ENCODE measurements at places on chromosomes 1 and 21.
A peak's percentile ranks its signal among the peaks of the same experiment; 100 is the strongest.

DNA sequence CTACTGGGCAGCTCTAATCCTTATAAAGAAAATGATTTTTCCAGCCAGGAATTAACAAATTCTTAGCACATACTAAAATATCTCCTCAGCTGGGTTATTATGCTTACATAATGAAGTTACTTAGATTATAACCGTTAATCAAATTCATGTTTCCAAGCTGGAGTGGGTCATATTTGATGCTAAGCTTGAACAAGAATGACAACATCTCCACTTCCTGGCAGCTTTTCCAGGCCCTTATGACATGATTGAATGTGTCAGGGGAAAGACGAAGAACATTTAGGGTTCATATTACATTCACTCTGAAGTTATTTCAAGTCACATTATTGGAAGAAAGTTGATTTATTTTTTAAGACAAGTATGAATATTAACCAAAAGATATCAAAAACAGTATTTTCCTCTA is 333.7 kb downstream of the PCP4 start:
- no peak overlapping the region for H3K27ac ChIP-seq
- no peak for DNase-seq
- no peaks in the 10 kb centered on the region for H3K36me3 ChIP-seq
- no peaks in the 10 kb centered on the region for H3K4me1 ChIP-seq
- no peak overlapping the region for H3K4me3 ChIP-seq
- H3K27me3 ChIP-seq = no peaks in the 10 kb centered on the region

- H3K27me3 ChIP-seq = no peaks in the 10 kb centered on the region
- no peak overlapping the region for H3K4me3 ChIP-seq
- DNase-seq = no peak
- no peak overlapping the region for H3K27ac ChIP-seq
- H3K36me3 ChIP-seq = no peaks in the 10 kb centered on the region
Measured at GRCh38 chr1:12709091-12709491, 6.8 kb upstream of the AADACL3 start.

GRCh38 chr1:112712191-112712590 is 2.9 kb downstream of the PPM1J start:
- H3K27me3 ChIP-seq = no peaks in the 10 kb centered on the region
- H3K36me3 ChIP-seq = no peaks in the 10 kb centered on the region
- peaks cover 18% of the 10 kb centered on the region for H3K4me1 ChIP-seq
- H3K27ac ChIP-seq = no peak overlapping the region
- DNase-seq = no peak
- no peak overlapping the region for H3K4me3 ChIP-seq

- DNase-seq = peak; percentile 97
- peaks cover 28% of the 10 kb centered on the region for H3K4me1 ChIP-seq
- peak within 1 kb of the TSS; percentile 97 for H3K4me3 ChIP-seq
- no peaks in the 10 kb centered on the region for H3K36me3 ChIP-seq
- peak within 1 kb of the TSS; percentile 99 for H3K27ac ChIP-seq
Measured at GRCh38 chr1:19311931-19312781, at the start of the genes AKR7A2 and SLC66A1. Gene AKR7A2, minus strand, starts transcription at chr1:19312144. Its CDS starts 20 bp downstream, at chr1:19312124. Gene SLC66A1, plus strand, starts transcription at chr1:19312326. Its CDS starts 5,352 bp downstream, at chr1:19317678.

- H3K27ac ChIP-seq = no peak overlapping the region
- no peak overlapping the region for H3K4me3 ChIP-seq
- no peaks in the 10 kb centered on the region for H3K36me3 ChIP-seq
- no peaks in the 10 kb centered on the region for H3K4me1 ChIP-seq
- no peaks in the 10 kb centered on the region for H3K27me3 ChIP-seq
Measured at GRCh38 chr1:43621386-43621785, 28.6 kb upstream of the KDM4A start.

Data from psoas muscle (tissue), 8 donors.